ENCODE measurements at places on chromosomes 5 and 9.

DNA sequence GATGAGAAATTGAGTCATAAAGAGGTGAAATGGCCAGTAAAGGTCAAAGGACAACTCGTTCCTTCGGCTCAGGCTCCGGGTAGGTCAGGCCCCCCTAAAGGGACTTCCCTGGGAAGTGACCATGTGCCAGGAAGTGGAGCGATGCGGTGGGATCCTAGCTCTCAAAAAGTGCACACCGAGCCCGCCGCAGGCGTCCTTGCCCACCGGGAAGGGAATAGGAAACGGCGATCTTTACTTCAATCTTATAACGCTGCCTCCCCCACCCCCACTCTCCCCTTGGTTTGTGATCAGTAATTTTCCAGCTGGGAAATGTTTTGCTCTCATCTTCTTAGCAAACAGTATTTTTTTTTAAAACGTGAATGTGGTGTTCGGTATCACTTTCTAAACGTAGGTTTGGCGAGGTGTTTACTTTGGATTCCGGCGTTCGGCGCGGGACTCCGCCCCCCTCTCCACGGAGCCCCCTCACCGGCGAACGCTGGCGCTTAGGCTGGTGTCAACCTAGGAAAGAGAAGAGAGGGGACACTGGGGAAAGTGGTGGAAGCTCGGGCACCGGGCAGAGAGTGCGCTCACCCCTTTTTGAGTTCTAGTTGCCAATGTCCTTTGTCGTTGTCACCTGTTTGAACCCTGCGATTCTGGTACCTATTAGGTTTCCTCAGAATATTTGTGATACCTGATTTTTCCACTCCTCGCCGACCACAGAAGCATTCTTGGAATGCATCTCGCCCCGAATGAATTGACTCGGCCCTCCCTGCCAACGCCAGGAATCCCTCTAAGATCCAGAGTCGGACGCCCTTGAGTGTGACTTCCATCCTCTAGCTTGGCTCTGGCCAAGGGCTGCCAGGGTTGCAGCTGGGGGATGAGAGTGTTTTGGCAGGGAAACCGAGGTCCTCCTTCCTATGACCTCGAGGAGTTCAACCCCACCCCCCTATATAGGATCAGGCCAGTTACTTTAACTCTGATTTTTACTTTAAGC lies 1.8 kb upstream of the KLF4 start:
- no peak for DNase-seq

- no peak for DNase-seq
Observed at GRCh38 chr5:145178641-145179523, 656.3 kb downstream of the PRELID2 start.

- DNase-seq = no peak
Observed at GRCh38 chr9:80615964-80616363, 1044.2 kb downstream of the TLE4 start.

DNA sequence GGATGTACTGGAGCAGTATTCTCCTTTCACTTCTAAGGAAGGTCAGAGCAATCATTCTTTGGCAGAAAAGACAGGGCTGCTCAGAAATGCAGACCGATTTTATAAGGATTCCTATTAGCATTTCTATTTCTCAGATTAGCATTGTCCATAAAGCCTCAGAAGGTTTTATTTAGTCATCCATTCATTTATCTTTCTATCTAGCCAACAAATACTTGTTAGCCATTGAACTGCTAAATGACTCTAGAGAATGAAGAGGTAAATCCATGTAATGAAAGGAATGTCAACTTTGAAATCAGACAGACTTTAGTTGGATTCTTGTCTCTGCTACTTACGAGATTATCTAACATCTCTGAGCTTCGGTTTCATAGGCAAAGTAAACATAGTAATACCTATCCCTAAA lies 165.2 kb downstream of the SLC25A46 start:
- no peak for DNase-seq

GRCh38 chr5:146457431-146457830 lies 10.3 kb downstream of the TCERG1 start:
- no peak for DNase-seq

DNA sequence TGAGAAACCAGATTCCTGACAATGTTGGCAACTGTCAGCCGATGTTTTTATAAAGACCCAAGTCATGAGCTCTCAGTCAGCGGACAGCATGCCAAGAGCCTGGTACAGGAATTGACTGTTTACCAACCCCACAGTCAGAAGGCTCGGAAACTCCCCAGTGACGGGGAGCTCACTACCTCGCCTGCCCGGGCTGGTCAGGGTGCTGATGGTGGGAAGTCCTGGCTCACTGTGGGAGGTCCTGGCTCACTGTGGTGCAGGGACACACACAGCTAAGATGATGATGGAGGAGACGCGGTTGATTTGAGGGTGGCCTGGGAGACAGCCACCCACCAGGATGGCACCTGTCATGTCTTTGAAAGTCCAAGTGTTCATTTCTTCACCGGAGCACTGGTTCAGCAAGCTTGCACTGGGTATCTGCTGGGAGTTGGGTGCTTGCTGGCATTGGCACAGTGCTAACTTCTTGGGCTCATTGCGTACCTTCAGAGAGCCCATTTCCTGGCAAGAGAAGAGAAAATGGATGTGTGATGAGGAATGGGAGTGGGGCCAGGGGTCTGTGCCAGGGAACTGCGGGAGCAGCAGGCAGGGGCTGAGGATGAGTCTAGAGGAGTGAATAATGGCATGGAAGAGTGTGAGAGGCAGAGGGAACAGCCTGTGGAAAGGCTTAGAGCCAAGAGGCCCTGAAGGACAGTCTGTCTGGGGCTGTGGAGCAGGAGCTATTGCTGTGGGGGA lies 15.3 kb downstream of the ASS1 start:
- no peak for DNase-seq

DNA sequence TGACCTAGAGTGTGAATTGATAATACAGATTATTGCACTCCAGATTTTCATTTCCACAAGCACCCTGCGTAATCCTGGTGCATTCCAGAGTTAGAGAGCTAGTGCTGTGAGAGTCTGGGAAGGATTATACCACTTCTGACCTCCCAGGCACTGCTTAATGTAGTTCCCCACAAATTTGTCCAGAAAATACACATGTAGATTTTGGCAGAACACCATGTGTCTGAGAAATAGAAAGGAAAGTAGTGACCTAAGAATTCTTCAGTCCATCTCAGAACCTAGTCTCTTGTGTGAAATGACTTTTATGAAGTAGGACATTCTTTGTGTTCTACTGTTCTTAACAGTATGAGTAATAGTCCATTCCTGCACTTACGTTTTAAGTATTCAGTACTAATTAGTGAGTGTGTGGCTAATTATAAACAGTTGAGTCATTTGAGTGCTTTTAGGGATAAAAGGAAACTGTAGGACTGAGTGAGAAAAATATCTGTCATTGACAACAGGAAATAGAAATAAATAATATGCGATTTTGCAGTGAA lies 27.8 kb upstream of the PTPDC1 start:
- no peak for DNase-seq

- DNase-seq = no peak
Observed at GRCh38 chr5:129163810-129164378, 69.3 kb downstream of the ISOC1 start.

DNA sequence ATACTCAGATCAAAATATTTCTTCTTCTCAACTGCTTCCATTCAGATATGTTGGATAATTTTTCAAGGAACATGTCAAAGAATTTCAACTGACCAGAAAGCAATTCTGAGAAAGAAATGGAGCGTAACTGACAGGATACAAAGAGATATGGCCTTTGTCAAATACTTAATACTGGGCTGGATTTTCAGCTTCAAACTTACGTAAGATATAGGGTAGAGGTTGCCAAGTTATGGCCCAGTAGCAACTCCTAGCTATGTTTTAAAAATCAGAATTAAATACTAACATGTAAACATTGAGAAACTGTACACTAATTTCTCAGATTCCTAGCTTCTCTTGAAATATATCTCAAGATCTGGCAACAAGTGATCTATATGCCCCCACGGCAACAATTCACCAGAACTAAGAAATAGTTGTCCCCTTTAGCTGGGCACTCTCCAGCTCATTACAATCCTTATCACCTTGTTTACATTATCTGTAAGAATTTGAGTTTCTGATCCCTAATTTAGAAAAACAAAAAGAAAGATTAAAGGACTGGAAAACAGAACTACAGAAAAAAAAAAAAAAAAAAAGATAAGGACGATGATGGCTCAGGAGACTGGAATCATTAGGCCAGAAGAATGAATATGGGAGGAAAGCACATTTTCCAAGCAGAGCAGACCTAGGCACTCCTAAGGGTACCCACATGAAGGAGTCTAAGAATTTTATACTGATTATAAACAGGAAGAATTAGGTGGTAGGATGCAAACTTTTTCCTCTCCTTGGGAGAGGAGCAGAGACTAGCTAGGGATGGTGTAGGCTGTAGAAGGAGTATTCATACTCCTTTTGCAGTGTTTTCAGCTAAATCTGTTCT lies 23.0 kb downstream of the INIP start:
- DNase-seq = no peak

DNA sequence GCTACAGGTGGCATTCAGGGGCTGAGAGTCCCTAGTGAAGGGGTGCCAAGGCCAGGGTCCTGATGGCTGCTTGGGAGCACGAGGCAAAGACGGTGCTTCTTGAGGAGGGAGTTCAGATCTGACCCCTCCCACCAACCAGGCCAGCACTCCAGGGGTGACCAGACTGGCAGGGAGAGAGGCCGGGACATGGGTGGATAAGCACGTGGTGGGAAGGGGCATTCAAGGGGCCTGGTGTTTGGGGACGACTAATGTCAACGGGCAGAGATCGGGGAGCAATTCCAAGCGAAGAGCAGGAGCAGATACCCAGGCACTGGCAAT lies 4.5 kb downstream of the RGS14 start:
- no peak for DNase-seq

GRCh38 chr9:8802242-8802641 lies 1002.7 kb upstream of the DMAC1 start:
- no peak for DNase-seq

DNA sequence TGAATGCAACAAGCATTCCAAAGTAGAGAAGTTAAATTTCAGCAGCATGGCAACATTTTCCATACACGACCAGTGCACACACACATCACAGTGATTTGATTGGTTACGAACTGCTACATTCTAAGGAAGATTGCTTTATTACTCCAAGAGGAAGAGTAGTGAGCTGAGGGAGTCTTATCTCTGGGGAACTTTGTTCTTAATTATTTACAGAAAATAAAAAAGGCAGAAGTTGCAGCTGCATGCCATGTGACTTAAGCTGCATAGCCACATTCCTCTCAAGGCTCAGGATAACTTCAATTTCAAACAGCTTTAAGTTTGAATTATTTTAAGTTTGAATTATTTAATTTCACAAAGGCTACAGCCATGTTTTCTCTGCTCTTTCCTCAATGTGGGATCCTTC lies 71.6 kb upstream of the HSPB3 start:
- DNase-seq = no peak
